ENCODE measurements at places on chromosomes 16 and 17.

GRCh38 chr16:65772134-65772732, 594.3 kb upstream of the CDH5 start:
- DNase-seq, result no peak

GRCh38 chr16:85349365-85350145, 237.3 kb upstream of the CIBAR2 start:
- no peak for DNase-seq

- DNase-seq, result no peak
These were observed 4.6 kb upstream of the KCNJ12 start for GRCh38 chr17:21371511-21372081.

DNA sequence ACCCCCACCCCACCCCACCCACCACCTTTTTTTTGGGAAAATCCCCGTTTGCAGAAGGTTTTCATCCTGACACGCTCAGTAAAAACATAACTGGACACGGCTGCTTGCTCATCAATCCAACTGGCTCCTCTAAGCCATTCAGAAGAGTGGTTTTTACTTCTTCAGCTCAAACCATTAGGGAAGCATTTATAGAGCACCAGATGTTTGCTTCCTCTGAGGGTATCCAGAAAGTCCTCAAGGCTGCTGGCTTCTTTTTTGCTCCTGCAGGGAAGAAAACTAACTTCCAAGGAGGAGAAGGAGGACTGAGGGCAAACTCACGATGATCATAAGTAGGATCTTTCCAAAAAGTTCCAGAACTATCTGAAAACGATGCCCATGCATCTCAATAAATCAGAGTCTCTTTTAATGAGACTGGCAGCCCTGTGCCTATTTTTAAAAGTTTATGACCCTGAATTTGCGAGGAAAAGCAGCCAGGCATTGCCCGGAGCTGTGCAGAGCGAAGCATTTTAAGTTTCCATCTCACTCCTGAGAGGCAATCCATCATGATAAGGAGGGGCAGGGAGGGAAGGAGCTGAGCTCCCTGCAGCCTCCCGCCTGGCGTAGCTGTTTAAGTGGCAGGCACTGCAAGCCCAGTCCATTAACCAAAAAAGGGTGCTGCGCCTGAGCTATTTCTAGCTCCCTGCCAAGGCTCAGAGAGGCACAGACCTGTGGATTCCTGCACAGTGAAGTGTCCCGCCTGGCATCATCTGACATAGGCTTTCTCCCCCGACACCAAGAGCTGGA, 146.3 kb upstream of the FOXF1 start:
- DNase-seq, result no peak

GRCh38 chr16:7450440-7450839, 117.8 kb downstream of the RBFOX1 start:
- DNase-seq, result no peak

DNA sequence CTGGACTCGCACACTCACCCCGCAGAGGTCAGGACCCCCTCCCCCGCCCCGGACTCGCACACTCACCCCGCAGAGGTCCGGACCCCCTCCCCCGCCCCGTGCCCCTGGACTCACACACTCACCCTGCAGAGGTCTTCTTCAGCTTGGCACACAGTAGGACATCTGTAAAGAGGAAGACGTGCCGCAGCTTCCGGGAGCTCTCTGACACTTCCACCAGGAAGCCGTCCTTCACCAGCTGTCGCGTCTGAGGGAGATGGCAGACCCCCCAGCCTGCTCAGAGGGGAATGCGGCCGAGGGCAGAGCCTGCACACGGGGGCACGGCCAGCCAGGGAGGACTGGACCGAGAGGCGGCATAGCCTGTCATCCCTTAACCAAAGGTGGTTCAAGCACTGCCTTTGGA, 72.9 kb downstream of the TIMM22 start:
- no peak for DNase-seq

- no peak for DNase-seq
These were observed 130.6 kb downstream of the MYO1D start for GRCh38 chr17:32746280-32746679.

- DNase-seq, result peak; percentile 84
These were observed 99.4 kb upstream of the CHMP6 start for GRCh38 chr17:80892019-80892855.

GRCh38 chr16:50690177-50690576, 3.2 kb upstream of the NOD2 start:
- no peak for DNase-seq

DNA sequence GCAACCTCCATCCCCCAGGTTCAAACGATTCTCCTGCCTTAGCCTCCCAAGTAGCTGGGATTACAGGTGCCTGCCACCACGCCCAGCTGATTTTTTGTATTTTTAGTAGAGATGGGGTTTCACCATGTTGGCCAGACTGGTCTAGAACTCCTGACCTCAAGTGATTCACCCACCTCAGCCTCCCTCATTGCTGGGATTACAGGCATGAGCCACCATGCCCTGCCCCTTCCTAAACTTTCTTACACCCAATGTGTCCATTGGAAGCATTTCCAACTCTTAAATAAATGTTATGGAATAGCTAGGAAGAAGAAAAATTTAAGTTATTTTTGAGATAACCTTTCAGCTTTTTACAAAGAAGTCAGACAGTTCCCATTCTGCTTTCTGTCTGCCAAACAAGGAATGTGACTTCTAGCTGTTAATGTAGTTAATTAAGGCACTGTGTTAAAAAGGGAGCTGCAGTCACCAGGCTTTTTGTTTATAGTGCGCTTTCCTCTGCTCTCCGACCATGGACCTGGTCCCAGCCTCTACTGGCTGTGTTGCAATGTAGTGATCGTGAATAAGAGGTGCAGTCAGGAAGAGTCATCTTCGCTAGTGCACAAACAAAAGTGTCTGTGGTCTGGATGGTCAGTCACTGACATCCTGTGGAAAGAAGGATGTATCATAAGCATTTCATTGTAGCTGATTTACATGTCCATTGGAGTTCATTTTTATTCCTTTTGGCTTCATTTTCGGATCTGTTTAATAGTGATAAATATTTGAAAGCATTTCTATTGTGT, 39.7 kb downstream of the USP10 start:
- peak; percentile 82 for DNase-seq

DNA sequence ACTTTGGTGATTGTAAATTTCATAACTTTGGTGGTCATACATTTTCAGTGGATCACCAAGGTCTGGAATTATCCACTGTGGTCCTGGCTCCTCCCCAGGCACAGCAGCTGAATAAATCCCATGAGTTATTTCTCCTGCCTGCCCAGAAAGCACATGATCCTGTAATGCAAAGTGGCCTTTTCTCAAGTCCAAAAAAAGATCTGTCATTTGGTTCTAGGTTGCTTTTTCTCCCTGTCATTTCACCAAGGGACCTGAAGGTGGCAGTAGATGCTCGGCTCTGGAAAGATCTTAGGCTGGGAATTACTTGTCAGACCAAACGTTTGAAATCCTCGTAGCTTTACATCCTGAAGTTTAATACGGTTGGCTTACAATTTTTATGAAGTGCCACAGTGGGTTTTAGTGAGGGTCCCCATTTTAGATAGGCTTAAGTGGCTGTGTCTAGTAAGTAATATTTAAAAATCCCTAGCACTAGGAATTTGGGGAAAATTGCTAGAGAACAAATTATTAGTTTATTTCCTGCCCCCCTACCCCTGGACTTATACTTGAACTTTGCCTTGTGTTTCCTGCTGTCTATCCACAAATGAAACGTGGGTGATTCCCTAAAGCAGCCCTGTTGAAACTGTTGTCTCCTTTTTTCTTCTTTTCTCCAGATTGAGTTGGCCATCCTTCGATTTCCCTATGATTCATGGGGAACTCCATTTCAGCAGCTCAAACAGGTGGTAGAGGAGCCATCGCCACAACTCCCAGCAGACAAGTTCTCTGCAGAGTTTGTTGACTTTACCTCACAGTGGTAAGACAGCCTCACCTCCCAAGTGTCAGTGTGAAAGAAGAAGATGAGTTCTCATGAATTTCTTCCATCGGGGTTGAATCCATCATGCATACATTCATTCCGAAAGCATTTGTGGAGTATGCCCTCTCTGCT, 111.7 kb downstream of the MAP2K6 start:
- peak; percentile 56 for DNase-seq

- no peak for DNase-seq
These were observed 36.8 kb upstream of the DLX4 start for GRCh38 chr17:49932138-49932723.

DNA sequence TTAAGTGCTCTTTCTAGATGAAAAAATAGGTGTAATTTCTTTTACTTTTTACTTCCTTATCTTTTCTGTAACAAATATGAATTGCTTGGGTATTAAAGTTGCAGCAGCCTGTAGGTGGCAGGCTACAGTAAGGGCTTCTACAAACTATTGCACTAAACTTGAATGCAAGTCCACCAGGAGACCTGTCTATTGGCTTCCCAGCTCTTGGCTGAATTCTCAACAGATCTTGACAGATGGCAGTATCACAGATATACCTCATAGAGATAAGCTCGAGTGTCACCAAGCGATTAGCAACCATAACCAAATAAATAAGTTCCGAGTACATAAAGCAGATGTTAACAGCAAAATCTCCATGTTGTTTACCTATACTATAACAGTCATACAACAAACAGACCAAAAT, 5.9 kb downstream of the BBS2 start:
- DNase-seq, result peak; percentile 61

GRCh38 chr17:9170853-9171252, 149.5 kb downstream of the NTN1 start:
- no peak for DNase-seq

DNA sequence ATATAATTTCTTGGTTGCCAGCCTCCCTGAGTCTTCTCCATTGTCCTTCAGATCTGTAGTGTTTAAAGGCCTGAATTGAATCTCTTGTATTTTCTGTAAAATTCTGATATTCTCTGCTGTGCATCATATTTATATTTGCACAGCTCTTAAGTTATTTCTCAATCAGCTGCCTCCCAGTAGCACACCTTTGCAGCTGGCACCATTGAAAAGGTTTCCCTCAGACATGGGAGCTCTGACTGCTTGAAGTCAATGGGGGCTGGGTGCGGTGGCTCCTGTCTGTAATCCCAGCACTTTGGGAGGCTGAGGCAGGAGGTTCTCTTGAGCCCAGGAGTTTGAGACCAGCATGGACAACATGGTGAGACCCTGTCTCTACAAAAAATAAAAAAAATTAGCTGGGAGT, 40.4 kb downstream of the PITPNC1 start:
- no peak for DNase-seq

DNA sequence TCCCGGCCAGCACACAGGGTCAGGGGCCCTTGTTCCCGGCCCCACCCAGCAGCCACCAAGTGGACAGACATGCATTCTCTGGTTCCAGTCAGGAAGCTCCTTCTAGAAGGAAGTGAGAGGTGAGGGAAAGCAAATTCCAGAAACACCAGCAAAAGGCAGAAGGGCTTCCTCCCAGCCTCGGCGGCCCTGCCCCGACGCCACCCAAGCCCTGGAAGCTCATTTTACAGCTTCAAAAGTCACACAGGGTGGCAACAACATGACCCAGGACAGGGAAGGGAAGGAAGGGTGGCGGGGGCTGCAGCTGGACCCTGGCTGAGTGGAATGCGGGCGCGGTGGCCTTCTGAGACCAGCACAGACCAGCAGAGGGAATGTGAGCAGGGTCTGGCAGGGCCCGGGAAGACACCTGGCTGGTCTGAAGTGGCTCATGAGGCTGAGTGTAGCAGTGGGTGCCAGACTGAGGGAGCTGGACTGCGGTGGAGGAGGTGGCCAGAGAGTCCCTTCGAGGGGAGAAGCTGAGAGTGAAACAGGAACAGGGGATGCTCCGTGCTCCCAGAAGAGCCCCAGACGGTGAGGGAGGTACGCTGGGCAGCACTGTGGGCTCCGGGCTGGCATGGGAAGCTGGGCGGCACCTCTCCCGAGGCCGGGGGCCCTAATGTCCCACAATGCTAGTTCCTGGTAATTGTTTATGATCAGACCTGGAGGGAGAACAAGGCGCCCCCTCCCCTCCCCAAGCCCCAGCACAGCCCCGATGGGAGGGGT, 1.9 kb upstream of the UNC13D start:
- no peak for DNase-seq

DNA sequence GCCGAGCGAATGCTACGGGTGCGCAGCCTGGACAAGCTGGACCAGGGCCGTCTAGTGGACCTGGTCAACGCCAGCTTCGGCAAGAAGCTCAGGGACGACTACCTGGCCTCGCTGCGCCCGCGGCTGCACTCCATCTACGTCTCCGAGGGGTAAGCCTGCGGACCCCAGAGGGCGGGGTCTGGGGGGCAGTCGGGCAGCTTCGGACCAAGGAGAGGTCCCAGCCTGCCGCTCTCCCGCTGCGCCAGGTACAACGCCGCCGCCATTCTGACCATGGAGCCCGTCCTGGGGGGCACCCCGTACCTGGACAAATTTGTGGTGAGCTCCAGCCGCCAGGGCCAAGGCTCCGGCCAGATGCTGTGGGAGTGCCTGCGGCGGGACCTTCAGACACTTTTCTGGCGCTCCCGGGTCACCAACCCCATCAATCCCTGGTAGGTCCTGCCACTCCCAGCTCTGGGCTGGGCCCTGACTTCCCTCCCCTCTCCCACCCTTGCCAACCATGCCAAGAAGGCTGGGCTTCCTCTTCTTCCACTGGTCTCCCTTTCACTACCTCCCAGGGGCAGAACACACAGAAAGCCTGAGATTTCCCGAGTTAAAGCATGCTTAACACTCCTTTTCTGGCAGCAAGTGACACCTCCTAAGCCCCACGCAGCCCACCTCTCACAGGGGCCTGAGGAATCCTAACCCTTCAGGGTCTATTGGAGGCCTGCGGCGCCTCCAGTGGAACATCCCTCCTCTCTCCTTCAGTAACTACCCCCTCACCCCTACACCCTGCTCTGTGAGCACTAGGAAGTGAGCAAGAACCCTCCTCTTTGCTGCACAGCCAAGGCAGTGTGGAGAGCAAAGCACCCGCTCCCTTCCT, 3.2 kb downstream of the NAGS start:
- DNase-seq, result peak; percentile 63

- DNase-seq, result peak; percentile 80
These were observed 1.8 kb upstream of the SOST start for GRCh38 chr17:43760254-43760852.

GRCh38 chr17:60630352-60630751, 30.4 kb downstream of the PPM1D start:
- DNase-seq, result peak; percentile 17

DNA sequence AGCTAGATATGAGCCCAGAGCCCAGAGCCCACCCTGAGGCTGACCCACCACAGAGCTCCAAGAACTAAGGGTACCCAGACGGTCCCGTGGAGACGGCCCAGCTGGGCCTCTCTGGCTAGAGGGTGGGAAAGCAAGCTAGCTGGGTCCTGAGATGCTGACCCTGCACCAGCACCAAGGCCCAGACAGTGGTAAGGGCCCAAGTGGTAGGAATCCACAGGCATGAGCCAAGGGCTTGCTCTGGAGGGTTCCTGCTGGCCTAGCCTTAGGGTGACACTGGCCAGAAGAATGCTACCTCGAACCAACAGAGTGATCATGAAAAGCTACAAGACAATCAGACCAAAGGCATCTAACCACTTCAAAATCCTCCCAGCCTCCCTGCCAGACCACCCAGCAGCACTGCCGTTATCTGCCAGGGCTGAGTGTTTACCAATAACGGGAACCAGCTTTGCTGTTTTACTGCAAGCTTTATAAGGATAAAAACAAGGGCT, 13.2 kb downstream of the HIC1 start:
- DNase-seq, result peak; percentile 41

- DNase-seq, result no peak
These were observed 232.4 kb downstream of the IRX3 start for GRCh38 chr16:54053891-54054820.

- no peak for DNase-seq
These were observed 206.1 kb downstream of the HAPSTR1 start for GRCh38 chr16:9297437-9298113.

Data from fibroblast of gingiva (primary cell).